Activated CD8-positive, alpha-beta memory T cell treated with anti-CD3 and anti-CD28 coated beads, Interleukin-2, amount 10 ng/mL, durations not matched to agents 7 days and 5 days (primary cell): ENCODE measurements at places on chromosomes 12 and 14. TPM values are rescaled to one million over a fixed set of nuclear protein-coding genes. Genes with fewer than 3 reads are reported as not detected.

DNA sequence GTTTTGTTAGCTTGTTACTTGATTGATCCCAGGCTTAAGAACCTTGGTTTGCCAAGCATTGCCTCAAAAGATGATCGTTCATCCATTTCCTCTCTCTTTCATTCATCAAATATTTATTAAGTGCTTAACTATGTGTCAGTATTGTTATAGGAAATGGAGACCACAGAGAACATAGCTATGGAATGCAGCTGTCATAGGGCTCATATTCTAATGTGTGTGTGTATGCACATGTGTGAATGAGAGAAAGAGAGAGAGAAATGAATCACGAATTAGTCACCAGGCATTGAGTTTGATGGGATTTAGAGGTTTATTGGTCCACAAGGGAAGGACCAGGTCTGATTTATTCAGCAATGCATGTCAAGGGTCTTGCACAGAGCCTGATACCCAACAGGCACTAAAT is 71.0 kb upstream of the FBXO21 start:
- H3K27ac ChIP-seq = no peak overlapping the region
- no peaks in the 10 kb centered on the region for H3K27me3 ChIP-seq
- H3K4me3 ChIP-seq = no peak overlapping the region
- DNase-seq = no peak
- no peaks in the 10 kb centered on the region for H3K36me3 ChIP-seq

DNA sequence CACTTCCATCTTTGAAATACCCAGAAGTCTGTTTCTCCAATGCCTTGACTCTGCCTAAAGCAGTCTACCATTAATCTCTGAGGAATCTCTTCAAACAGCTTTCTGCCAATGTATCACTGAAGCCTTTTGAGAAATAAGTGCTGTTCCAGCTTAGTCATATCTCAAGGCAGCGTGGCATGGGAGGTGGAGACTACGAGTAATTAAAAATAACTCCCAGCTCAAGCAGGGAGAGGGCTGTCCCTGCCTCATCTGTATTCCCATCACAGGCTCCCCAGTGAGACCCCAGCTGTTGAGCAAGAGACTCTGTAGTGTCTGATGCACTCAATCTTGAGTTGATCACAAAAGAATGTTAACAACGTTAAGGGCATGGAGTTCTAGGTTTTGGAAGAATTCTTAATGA is 700.6 kb downstream of the DIO2 start:
- H3K27ac ChIP-seq = no peak overlapping the region
- H3K4me1 ChIP-seq = no peaks in the 10 kb centered on the region

Gene CATSPERB
- 0.29 TPM for total RNA-seq

DNA sequence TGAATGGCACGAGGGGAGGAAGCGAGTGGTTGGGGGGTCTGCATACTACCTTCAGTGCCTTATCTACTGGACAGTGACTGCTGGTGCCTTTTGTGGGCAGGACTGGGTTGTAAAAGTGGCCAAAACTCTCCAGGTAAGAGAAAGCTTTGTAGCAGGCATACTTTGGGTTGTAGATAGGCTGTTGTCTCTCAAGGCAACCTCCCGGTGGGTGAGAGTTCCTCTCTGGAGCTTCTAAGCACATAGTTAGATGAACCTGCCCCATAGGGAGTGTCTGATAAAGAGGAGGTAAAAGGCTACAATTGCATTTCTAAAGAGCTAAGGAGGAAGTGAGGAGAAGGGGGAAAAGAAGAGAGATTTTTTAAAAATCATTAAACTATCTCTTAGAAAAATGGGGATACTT is 4.2 kb upstream of the DAD1 start:
- H3K4me3 ChIP-seq = no peak overlapping the region
- H3K4me1 ChIP-seq = peaks cover 26% of the 10 kb centered on the region
- peak overlapping the region; percentile 60 for H3K27ac ChIP-seq
- DNase-seq = no peak
- peaks cover 5% of the 10 kb centered on the region for H3K27me3 ChIP-seq
- H3K36me3 ChIP-seq = peaks cover 2% of the 10 kb centered on the region

Gene CLEC4A
- total RNA-seq = 0.19 TPM

DNA sequence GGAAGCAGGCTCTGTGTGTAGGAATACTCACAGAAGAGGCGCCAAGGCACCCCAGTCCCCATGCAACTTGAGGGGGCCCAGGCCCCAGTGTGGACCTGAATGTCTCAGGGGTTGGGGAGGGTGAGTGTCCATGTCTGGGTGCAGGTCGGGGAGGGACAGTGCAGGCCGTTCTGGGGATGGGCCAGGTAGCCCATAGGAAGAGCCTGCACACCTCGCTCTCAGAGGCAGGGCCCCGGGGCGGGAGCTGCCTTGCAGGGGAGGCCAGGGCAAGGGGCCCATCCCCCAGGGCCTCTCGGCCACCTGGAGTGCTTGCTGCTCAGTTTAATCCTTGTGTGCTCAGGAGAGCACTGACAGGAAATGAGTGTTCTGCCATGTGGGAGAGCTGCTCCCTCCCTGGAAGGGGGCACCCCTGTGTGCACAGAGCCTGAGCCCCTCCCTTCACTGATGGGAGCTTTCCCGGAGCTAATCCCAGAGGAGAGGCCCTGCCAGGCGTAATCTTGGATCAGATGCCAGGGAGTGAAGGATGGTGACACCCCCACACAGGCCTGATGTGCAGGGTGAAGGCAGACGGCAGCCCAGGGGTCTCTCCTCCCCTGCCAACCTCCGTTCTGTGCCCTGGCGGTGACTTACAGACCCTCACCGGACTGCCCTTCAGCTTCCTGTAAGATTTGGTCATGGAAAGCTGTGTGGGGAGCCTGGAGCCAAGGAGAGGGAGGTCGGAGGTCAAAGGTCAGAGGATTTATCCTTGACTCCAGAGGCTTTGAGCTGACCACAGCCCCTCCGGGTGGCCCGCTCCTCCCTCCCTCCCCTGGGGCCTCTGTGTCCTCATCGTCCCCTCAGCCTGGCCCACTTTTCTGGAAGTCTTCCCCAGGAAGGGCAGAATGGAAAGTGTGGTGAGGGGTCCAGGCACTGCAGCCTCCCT is 24.4 kb upstream of the FBRSL1 start:
- no peak for DNase-seq
- no peak overlapping the region for H3K27ac ChIP-seq
- no peaks in the 10 kb centered on the region for H3K36me3 ChIP-seq
- H3K27me3 ChIP-seq = peaks cover 15% of the 10 kb centered on the region
- peaks cover 11% of the 10 kb centered on the region for H3K4me1 ChIP-seq

DNA sequence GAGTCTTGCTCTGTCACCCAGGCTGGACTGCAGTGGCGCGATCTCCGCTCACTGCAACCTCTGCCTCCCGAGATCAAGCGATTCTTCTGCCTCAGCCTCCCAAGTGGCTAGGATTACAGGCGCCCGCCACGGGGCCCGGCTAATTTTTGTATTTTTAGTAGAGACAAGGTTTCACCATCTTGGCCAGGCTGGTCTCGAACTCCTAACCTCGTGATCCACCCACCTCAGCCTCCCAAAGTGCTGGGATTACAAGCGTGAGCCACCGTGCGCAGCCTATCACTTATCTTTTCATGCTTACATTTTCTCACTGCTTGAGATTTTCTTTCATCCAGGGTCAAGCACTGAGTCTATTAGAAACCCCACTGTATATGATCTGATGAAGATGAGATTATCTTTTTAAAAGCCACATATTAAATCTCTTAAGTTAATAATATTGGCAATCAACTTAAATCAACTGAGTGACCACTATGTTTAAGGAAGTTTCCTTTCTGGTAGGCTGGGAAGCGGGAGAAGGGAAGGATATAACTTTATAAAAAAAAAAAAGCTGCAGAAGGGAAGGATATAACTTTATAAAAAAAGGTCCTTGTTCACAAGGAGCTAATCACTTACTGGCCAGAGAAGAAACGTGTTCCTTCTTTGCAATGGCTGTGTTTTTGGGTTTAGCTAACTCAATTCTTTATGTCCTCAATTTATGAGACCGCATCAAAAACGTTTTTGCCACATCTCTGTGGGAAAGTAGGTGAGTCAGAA is 1.3 kb upstream of the MDM2 start:
- peak overlapping the region; percentile 99 for H3K4me3 ChIP-seq
- H3K4me1 ChIP-seq = peaks cover 33% of the 10 kb centered on the region
- DNase-seq = no peak
- no peaks in the 10 kb centered on the region for H3K27me3 ChIP-seq
- peak overlapping the region; percentile 100 for H3K27ac ChIP-seq

DNA sequence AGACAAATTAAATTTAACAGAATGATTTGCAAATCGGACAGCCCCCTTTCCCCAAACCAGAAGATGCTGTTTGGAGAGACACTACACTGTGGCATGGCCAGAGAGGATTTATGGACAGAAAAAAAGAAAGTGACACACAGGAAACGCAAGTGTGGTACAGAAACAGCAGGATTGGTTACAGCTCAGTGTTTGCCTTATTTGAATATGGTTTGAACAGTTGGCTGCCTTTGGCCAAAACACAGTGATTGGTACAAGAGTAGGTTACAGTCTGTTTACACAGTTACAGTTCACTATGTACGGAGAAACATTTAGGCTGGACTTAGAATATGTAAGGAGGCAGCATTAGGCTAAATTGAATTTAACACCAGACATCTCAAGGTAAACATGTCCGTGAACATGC is 335.3 kb downstream of the NPAS3 start:
- no peak overlapping the region for H3K27ac ChIP-seq
- H3K4me3 ChIP-seq = no peak overlapping the region
- no peaks in the 10 kb centered on the region for H3K4me1 ChIP-seq
- H3K36me3 ChIP-seq = no peaks in the 10 kb centered on the region
- no peaks in the 10 kb centered on the region for H3K27me3 ChIP-seq
- no peak for DNase-seq

Gene SPRYD4
- 3.4 TPM for total RNA-seq

Gene NEUROD4
- total RNA-seq = not detected

DNA sequence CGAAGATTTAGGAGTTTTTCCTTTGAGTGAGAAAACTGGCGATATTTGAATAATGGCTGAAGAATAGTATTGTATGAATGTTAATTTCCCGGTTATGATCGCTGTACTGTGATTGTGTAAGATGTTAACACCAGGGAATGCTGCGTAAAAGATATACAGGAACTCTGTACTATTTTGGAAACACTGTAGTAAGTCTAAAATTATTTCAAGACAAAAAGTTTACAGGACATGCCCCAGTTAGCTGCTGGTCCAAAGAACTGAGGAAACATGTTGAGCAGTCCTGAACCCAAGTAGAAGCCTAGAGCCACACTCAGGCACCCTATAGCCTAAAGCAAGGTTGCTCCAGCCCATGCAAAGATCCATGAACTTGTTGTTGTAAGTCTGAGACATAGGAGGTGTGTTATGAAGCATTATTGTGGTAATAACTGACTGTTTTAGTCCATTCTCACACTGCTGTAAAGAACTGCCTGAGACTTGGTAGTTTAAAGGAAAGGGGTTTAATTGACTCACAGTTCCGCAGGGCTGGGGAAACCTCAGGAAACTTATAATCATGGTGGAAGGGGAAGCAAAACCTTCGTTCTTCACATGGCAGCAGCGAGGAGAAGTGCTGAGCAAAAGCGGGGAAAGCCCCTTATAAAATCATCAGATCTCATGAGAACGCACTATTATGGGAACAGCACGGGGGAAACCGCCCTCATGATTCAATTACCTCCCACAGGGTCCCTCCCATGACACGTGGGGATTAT is 99.8 kb upstream of the RESF1 start:
- H3K4me3 ChIP-seq = no peak overlapping the region
- no peak overlapping the region for H3K27ac ChIP-seq
- no peaks in the 10 kb centered on the region for H3K4me1 ChIP-seq
- H3K27me3 ChIP-seq = no peaks in the 10 kb centered on the region
- peaks cover 8% of the 10 kb centered on the region for H3K36me3 ChIP-seq

- DNase-seq = no peak
- H3K36me3 ChIP-seq = peaks cover 56% of the 10 kb centered on the region
- no peak overlapping the region for H3K4me3 ChIP-seq
- peaks cover 40% of the 10 kb centered on the region for H3K4me1 ChIP-seq
- peak overlapping the region; percentile 13 for H3K27ac ChIP-seq
These were observed 9.6 kb downstream of the CALM1 start for GRCh38 chr14:90406384-90406798.

- peaks cover 43% of the 10 kb centered on the region for H3K36me3 ChIP-seq
- peak within 1 kb of the TSS; percentile 99 for H3K4me3 ChIP-seq
- H3K27ac ChIP-seq = peak within 1 kb of the TSS; percentile 97
- peaks cover 73% of the 10 kb centered on the region for H3K4me1 ChIP-seq
These were observed at the start of gene BATF for GRCh38 chr14:75522224-75522982. Gene BATF (plus strand): TSS chr14:75522469. CDS start chr14:75522683, 214 bp downstream.

DNA sequence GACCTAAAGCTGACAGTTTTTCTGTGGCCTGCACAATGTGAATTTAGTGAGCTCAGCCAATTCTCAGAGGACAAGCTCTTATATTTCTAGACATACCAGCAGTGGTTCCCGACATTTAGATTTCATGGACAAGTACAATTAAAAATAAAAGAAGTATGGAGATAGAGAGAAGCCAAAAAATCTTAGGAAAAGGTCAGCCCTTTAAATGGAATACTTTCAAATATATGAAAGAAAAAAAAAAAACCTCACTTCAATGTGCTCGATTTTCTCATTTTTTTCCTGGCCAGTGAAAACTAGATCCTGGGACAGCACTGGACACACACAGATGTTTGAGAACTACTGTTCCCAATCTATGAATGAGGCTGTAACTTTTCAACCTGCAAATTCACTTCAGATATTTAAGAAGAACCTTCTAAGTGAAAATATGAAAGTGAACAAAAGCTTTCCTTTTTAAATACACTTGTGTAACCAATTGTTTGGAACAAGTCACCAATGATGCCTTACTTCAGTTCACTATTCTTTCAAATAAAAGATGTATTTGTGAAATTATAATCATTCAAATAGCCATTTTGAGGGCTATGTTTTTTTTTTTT is 109.4 kb downstream of the SLC38A1 start:
- H3K27me3 ChIP-seq = no peaks in the 10 kb centered on the region
- H3K27ac ChIP-seq = no peak overlapping the region

GRCh38 chr12:94732367-94732990 is 82.1 kb upstream of the TMCC3 start:
- H3K4me1 ChIP-seq = no peaks in the 10 kb centered on the region
- H3K27me3 ChIP-seq = peaks cover 13% of the 10 kb centered on the region
- DNase-seq = no peak
- no peaks in the 10 kb centered on the region for H3K36me3 ChIP-seq

GRCh38 chr14:85597701-85598100 is 67.8 kb downstream of the FLRT2 start:
- H3K27me3 ChIP-seq = no peaks in the 10 kb centered on the region
- no peaks in the 10 kb centered on the region for H3K4me1 ChIP-seq
- no peak overlapping the region for H3K4me3 ChIP-seq
- H3K27ac ChIP-seq = no peak overlapping the region
- no peaks in the 10 kb centered on the region for H3K36me3 ChIP-seq

- H3K27ac ChIP-seq = no peak overlapping the region
- H3K4me1 ChIP-seq = no peaks in the 10 kb centered on the region
- H3K36me3 ChIP-seq = no peaks in the 10 kb centered on the region
- peaks cover 23% of the 10 kb centered on the region for H3K27me3 ChIP-seq
- no peak overlapping the region for H3K4me3 ChIP-seq
These were observed 79.6 kb downstream of the EXOC5 start for GRCh38 chr14:57189070-57189469.

Gene TCL1B
- not detected for total RNA-seq
